Progenitor cell of endocrine pancreas (in vitro differentiated cells): ENCODE measurements at places on chromosomes 3 and 15. TPM values are rescaled to one million over a fixed set of nuclear protein-coding genes. Genes with fewer than 3 reads are reported as not detected.

Gene TLR9
- not detected in 2 replicates for total RNA-seq

Gene SEC22A
- 13.9 and 14.0 TPM in 2 replicates for total RNA-seq

GRCh38 chr3:106797461-106797860 is 579.8 kb upstream of the CCDC54 start:
- no peak overlapping the region for H3K4me3 ChIP-seq
- H3K4me1 ChIP-seq = peaks cover 19% of the 10 kb centered on the region
- peak overlapping the region; percentile 88 for H3K27ac ChIP-seq
- DNase-seq = no peak
- H3K36me3 ChIP-seq = peaks cover 27% of the 10 kb centered on the region
- no peaks in the 10 kb centered on the region for H3K27me3 ChIP-seq

DNA sequence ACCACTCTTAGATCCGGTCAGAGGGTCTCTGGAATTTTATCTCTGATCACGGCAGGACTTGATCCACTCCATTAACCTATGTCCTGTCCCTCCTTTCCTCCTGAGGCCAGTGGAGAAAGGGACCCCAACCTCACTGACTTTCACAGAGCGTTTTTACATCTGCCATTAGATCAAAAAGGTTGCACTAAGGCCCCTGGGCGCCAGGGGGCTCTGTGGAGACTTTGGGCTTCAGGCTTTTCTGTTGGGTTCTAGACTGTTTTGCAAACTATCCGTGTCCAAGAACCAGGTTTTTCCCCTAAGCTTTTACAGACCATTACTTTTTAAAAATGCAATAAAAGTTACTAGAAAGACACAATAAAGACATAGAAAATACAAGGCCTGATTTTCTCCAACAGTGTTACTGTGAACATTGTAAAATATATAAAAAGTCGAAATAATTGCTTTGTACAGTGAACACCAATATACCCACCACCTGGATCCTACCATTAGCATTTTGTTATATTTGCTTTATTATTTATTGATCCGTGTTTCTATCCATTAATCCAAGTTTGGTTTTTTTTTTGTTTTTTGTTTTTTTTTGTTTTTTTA is 159.7 kb downstream of the POLR2M start:
- peaks cover 5% of the 10 kb centered on the region for H3K4me1 ChIP-seq
- DNase-seq = peak; percentile 29
- H3K4me3 ChIP-seq = no peak overlapping the region
- peaks cover 19% of the 10 kb centered on the region for H3K27me3 ChIP-seq
